Panc1 (cell line): ENCODE measurements at places on chromosomes 1 and 21. TPM values are rescaled to one million over a fixed set of nuclear protein-coding genes. Genes with fewer than 3 reads are reported as not detected.

GRCh38 chr1:227939791-227940771 is 7.7 kb downstream of the WNT9A start:
- no peak overlapping the region for H3K4me3 ChIP-seq
- no peak for DNase-seq
- H3K36me3 ChIP-seq = no peaks in the 10 kb centered on the region
- no peaks in the 10 kb centered on the region for H3K27me3 ChIP-seq
- H3K4me1 ChIP-seq = peaks cover 24% of the 10 kb centered on the region

- no peaks in the 10 kb centered on the region for H3K4me1 ChIP-seq
- H3K4me3 ChIP-seq = no peak overlapping the region
- H3K36me3 ChIP-seq = no peaks in the 10 kb centered on the region
- no peak for DNase-seq
- no peaks in the 10 kb centered on the region for H3K27me3 ChIP-seq
Measured at GRCh38 chr1:209266590-209267205, 316.8 kb upstream of the CAMK1G start.

- DNase-seq = no peak
- H3K4me3 ChIP-seq = no peak overlapping the region
- H3K4me1 ChIP-seq = no peaks in the 10 kb centered on the region
- H3K27ac ChIP-seq = no peak overlapping the region
- no peaks in the 10 kb centered on the region for H3K36me3 ChIP-seq
- no peaks in the 10 kb centered on the region for H3K27me3 ChIP-seq
Measured at GRCh38 chr21:17442165-17442564, 70.7 kb upstream of the CXADR start.

DNA sequence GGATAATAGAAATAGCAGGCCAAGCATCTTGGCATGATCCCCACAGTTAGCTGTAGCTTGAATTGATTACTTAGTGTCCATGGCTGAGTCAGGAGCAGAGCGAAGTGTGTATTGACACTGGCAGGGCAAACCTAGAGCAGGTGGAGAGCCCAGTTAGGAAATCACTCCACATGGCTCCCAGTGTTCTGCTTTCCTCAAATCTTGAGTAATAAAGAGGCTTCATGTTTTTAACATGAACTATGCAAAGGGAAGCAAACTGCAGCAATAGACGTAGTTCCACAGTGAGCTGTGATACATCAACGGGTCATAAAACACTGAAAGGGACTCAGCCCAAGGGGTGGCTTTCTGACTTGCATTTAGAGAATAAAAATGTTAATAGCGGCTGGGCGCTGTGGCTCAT is 28.9 kb downstream of the RHEX start:
- H3K4me1 ChIP-seq = no peaks in the 10 kb centered on the region
- no peak overlapping the region for H3K27ac ChIP-seq
- DNase-seq = no peak
- H3K27me3 ChIP-seq = peaks cover 3% of the 10 kb centered on the region

GRCh38 chr1:234858722-234859121 is 248.7 kb upstream of the IRF2BP2 start:
- H3K27me3 ChIP-seq = no peaks in the 10 kb centered on the region
- H3K36me3 ChIP-seq = no peaks in the 10 kb centered on the region
- H3K4me3 ChIP-seq = no peak overlapping the region
- no peak for DNase-seq

- no peak overlapping the region for H3K4me3 ChIP-seq
- peak; percentile 32 for DNase-seq
- H3K4me1 ChIP-seq = no peaks in the 10 kb centered on the region
- H3K27ac ChIP-seq = no peak overlapping the region
Measured at GRCh38 chr1:171188388-171189266, 3.5 kb downstream of the FMO2 start.

DNA sequence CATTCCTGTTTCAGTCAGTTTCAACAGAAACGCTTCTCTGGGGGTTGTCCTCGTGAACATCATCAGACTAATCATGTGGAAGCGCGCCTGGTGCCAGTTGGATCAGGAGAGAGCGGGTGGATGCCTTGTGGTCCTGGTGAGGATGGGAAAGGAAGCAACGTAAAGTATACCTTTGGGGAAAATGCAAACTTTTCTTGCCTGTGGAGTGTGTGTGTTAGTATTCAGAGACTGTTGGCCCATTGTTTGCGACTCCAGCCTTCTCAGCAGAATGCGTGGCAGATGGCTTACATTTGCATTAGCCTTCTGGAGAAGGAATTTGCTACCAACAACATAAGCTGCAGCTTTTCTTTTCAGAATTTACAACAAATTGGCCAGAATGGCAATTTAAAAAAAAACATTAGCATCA is 173.9 kb downstream of the RWDD3 start:
- H3K4me3 ChIP-seq = no peak overlapping the region
- no peaks in the 10 kb centered on the region for H3K4me1 ChIP-seq
- no peak overlapping the region for H3K27ac ChIP-seq
- no peaks in the 10 kb centered on the region for H3K27me3 ChIP-seq

- H3K36me3 ChIP-seq = no peaks in the 10 kb centered on the region
- H3K27me3 ChIP-seq = no peaks in the 10 kb centered on the region
- no peak overlapping the region for H3K27ac ChIP-seq
- H3K4me1 ChIP-seq = no peaks in the 10 kb centered on the region
- H3K4me3 ChIP-seq = no peak overlapping the region
Measured at GRCh38 chr1:97337250-97338030, 583.4 kb downstream of the DPYD start.

GRCh38 chr1:209411491-209411929 is 172.0 kb upstream of the CAMK1G start:
- no peaks in the 10 kb centered on the region; the same call in 1 of the 2 replicates for H3K27me3 ChIP-seq
- no peaks in the 10 kb centered on the region for H3K36me3 ChIP-seq
- H3K4me1 ChIP-seq = no peaks in the 10 kb centered on the region
- H3K4me3 ChIP-seq = no peak overlapping the region

GRCh38 chr1:29415861-29416260 is 179.5 kb downstream of the PTPRU start:
- H3K4me3 ChIP-seq = no peak overlapping the region
- no peak for DNase-seq
- no peaks in the 10 kb centered on the region for H3K4me1 ChIP-seq
- H3K36me3 ChIP-seq = no peaks in the 10 kb centered on the region

DNA sequence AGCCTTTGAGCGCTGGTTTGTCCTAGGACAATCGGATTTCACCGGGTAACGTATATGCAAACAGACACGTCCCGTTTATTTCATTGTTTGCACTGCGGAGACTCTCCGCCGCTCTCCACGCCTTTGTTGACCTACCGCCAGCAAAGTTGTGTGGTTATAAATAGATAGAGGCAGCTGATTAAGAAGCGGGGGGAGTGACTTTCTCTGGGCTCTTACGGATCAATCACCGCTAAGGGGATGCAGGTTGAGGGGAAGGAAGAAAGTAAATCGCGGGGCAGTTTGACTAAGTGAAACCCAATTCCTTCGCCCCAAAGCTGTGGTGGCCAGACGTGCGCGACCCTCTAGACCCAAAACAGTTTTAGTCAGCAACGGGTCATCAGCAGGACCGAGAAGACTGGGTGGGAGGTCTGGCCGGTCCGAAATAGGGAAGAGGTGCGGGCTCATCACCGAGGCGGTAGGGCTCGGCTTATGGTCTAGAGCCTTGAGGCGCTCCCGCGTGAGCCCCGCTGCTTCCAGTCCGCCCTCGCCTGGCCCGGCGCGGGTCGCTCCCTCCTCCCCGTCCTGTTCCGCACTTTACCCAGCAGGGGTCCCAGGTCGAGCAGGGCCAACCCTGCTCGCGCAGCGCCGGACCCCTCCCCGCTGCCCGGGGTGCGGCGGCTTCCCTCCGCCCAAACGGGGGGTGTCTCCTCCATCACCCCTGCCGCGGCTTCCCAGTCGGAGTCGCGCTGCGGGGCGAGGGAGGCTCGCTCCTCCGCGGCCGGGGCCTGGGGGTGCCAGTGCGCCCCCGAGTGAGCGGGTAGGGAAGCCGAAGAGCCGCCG is 120.8 kb upstream of the RRP15 start:
- DNase-seq = no peak
- H3K4me3 ChIP-seq = peak overlapping the region; percentile 62
- H3K27me3 ChIP-seq = peaks cover 50% of the 10 kb centered on the region

GRCh38 chr1:58726581-58726980 is 26.7 kb upstream of the MYSM1 start:
- DNase-seq = no peak
- no peak overlapping the region for H3K4me3 ChIP-seq
- no peaks in the 10 kb centered on the region for H3K27me3 ChIP-seq
- H3K36me3 ChIP-seq = no peaks in the 10 kb centered on the region; the same call in 1 of the 2 replicates
- peak overlapping the region; percentile 60; the same call in 1 of the 2 replicates for H3K27ac ChIP-seq

The IGSF5 gene
- total RNA-seq = not detected

The LCE2C gene
- total RNA-seq = not detected

The COL6A2 gene
- 29.9 TPM for total RNA-seq

The NT5C1A gene
- total RNA-seq = not detected
